ENCODE measurements at places on chromosomes 11 and 22.

- no peak for DNase-seq
Observed at GRCh38 chr11:22044126-22044525, 148.8 kb upstream of the ANO5 start.

- DNase-seq, result no peak
Observed at GRCh38 chr11:102837156-102837555, 6.3 kb downstream of the MMP3 start.

GRCh38 chr11:81874635-81875034 lies 859.0 kb downstream of the FAM181B start:
- DNase-seq, result no peak

GRCh38 chr11:92322225-92322624 lies 97.6 kb downstream of the FAT3 start:
- DNase-seq, result no peak

- DNase-seq, result no peak
Observed at GRCh38 chr11:77068457-77069335, 1.9 kb downstream of the CAPN5 start.

- DNase-seq, result no peak
Observed at GRCh38 chr11:116658876-116659535, 113.8 kb downstream of the BUD13 start.

GRCh38 chr11:106424111-106424510 lies 346.6 kb downstream of the AASDHPPT start:
- DNase-seq, result no peak

DNA sequence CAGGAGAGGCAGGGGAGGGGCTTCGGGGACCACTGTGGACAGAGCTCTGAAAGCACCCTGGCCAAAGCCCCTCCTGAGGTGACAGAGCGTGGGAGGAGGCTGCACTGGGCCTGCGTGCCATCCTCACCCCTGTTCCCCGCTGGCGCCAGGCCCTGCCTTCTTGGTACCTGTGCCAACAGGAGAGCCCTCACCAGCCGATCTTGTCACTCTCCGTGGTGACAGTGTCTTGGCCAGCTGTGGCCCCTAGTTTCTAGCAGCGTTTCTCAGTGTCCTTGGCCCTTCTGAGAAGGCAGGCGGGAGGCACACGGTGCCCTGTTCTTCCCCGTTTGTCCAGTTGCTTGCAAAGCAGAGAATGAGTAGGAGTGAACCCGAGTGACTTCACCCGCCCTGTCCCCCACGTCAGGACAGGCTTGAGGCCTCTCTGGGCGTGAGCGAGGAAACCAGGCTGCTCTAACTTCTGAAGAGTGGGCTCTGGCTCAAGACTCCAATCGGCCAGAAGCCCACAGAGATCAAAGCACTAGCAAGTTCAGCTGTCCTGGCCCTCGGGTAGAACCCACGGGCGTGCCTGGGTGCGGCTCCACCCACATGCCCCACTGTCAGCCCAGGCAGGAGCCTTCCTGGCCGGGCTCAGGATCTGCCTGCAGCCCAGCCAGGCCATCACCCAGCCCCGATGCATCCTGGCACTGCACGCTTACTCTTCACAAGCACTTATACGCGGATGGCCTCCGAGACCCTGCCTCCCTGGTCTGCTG lies 60.2 kb upstream of the EMID1 start:
- no peak for DNase-seq

All from activated CD4-positive, CD25-positive, alpha-beta regulatory T cell treated with anti-CD3 and anti-CD28 coated beads, Interleukin-2, amount 50 U/mL, for 16 hours (primary cell).